ENCODE measurements at places on chromosomes 16 and 17.

GRCh38 chr17:1467898-1468492 is 12.0 kb upstream of the CRK start:
- peak; percentile 40 for DNase-seq

- no peak for DNase-seq
Observed at GRCh38 chr16:83705856-83706255, 101.9 kb upstream of the HSBP1 start.

- DNase-seq: no peak
Observed at GRCh38 chr16:27444015-27444414, 42.0 kb downstream of the IL21R start.

GRCh38 chr16:64133366-64133765 is 988.5 kb downstream of the CDH11 start:
- DNase-seq: no peak

- DNase-seq: no peak
Observed at GRCh38 chr17:59406808-59407381, 75.4 kb downstream of the YPEL2 start.

GRCh38 chr16:49473131-49473530 is 99.5 kb downstream of the C16orf78 start:
- DNase-seq: no peak

DNA sequence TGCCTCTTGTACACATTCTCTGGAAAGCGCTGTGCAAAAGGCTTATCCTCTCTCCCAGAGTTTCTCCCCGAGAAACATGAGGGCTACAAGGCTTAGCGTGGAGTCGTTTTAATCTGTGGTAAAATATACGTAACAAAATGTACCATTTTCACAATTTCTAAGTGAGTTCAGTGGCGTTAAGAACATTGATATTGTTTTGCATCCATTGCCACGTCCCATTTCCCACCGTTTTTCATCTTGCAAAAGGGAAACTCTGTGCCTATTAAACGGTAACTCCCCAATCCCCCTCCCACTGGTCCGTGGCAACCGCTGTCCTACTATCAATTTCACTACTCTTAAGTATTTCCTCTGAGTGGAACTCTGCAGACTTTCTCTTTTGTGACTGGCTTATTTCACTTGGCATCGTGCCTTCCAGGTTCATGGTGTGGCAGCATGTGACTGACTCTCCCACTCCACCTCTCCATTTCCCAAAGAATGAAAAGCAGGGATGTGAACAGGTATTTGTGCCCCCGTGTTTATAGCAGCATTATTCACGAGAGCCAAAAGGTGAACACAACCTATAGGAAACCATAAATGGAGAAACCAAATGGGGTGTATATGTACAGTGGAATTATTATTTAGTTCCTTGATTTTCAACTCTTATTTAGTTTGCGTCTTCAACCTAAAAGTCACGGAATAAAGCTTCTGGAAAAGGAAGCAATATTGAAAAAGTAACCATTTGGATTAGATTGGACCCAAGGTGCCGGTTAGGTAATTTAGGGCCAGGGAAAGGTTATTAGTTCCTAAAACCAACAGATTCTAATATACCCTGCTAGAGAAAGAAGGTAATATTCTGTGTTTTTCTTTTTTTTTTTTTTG is 1.1 kb upstream of the USP32 start:
- DNase-seq: peak; percentile 14

GRCh38 chr17:72394531-72394930 is 273.7 kb downstream of the SOX9 start:
- DNase-seq: no peak

GRCh38 chr17:41329279-41329948 is 13.9 kb upstream of the KRTAP17-1 start:
- DNase-seq: peak; percentile 68

- no peak for DNase-seq
Observed at GRCh38 chr16:80027007-80027965, 426.7 kb upstream of the MAF start.

- no peak for DNase-seq
Observed at GRCh38 chr16:84380405-84380804, 12.1 kb downstream of the ATP2C2 start.

DNA sequence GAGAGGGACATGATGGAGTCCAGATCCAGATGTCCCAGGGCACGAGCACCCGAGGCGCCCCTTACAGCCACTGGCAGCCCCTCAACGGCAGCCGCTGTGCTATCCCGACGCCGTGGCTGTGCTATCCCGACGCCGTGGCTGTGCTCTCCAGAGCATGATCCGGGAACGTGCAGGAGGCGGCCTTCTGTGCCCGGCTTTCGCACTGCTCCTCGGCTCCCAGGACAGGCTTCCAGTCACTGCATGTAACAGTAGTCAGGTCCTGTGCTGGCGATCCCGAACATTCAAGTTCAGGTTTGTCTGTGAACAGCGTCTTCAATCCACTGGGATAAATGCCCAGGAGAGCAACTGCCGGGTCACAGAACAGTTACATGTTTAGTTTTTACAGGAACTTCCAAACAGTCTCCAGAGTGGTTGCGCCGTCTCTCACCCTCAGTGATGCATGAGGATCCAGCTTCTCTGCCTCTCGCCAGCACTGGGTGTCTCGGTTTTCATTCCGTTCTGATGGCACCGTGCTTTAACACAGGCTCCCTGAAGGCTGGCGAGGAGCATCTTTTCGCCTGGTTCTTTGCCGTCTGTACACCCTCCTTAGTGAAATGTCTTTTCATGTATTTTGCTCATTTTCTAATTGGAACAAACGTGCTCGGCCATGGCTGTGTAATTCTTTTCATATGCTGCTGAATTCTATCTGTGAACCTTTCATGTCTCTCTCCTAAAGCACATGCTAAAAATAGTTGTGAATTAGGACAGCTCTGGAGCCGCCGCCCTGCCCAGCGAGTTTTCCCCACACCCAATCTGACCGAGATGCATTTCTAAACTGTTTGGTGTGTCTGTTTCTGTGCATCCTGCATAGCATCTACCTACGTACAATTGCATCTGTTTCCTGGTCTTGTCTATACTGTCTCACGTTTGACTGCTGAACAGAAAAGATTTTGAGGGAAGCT is 72.6 kb upstream of the METRNL start:
- no peak for DNase-seq

DNA sequence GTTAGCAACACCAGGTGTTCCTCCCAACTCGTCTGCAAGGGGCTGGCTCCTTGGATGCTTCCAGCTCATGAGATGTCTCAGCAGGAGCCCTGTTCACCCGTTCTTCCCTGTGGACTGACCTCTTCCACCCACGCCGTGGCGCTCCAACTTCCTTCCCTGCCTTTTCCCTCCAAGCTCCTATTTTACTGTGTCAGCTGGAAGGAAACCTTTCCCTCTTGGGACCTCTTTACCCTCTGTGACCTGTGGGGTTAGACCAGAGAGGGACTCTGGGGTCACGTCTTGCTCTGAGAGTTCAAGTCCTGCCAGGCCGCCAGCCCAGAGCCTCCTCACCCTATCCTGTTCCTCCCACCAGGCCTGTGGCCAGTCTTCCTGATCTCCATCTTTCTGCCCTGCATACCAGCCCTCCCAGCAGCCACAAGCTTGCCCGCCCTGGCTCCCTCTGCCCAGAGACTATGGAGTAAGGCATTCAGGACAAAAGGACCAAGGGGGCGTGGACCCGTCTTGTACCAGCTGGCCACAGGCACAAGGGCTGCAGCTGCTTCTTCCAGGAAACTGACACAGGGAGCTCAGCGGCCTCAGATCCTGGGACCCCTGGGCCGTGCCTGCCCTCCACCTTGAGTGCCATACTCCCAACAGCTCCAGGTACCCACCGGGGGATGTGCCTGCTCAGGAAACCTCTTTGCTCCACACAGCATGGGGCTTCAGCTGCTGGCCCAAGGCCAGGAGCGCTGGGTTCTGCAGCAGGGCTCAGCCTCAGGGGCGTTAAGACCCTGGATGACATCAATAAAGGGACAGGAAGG is 3.0 kb downstream of the PAQR4 start:
- no peak for DNase-seq

DNA sequence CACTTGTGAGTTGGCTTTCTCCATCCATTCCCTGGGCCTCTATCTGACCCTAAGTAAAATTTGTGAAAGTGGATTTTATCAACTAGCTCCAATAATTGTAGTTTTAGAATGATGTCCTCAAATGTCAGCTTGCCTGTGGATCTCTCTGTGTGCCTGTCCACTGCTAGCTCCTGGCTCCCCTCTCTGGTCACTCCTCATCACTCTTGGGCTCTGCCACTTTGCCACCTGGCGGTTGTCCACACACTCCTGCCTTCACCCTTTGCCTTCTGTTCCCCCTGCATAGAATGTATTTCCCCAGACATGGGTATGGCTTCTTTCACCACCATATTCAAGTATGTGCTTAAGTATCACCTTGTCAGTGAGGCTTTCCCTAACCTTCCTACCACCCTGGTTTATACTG is 19.8 kb downstream of the ANKFN1 start:
- DNase-seq: no peak

GRCh38 chr17:38710985-38711384 is 5.9 kb downstream of the MLLT6 start:
- no peak for DNase-seq

GRCh38 chr16:70746040-70746707 is 54.8 kb downstream of the VAC14 start:
- no peak for DNase-seq

DNA sequence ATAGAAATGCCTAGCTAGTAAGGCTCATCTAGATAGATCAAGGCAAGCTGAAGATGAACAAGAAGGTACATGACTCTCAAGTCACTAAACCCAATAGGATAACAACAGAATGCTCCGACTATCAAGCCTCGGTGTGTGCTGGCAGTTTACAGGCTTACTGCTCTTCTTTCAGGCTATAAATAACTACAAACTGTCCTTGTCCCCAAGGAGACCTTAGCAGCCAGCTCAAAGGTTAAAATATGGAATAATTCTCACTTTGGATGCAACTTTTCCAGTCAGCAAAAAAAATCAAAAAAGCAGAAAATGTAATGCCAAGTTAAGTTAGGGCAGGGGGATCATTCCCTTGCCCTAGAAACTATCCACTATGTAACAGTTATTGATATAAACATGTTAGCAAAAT is 44.6 kb downstream of the SPOP start:
- no peak for DNase-seq

DNA sequence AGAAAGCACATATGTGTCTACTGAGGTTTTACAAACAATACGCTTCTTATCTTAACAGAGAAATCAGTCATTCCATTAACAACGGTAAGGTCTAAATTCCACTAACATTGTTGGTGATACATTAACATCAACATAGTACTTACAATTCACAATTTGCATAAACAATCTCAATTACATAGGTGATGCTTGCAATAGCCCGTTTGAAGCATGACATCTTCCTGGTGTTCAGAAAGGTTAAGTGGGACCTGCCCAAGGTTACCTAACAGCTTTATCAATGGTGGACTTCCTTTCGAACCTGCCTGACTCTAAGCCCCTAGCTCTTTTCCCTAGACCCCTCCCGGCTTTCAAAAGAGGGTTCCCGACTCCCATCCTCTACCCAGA is 699 bp downstream of the FAM222B start:
- DNase-seq: no peak

DNA sequence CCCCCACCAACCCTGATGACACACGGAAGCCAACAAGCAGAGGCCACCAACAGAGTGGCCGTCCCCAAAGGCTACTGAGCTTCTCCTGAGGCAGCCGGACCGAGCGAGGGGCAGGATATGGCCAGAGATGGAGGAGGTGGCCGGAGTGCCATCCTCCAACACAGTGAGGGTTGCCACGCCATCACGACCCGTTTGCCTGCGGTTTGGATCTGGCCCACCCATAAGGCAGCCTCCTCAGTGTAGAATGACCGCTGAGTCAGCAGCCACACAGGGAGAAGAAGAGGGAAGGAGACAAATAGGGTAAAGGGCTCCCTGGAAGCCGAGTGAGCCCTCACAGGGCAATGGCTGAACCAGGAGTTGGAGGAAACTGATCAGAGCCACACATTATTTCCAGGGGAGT is 13.8 kb downstream of the HNF1B start:
- no peak for DNase-seq

- peak; percentile 40 for DNase-seq
Observed at GRCh38 chr17:75876938-75877751, 1.2 kb downstream of the TRIM47 start.

- peak; percentile 92 for DNase-seq
Observed at GRCh38 chr16:88769617-88770460, 15.2 kb downstream of the PIEZO1 start.

- DNase-seq: no peak
Observed at GRCh38 chr17:6305613-6306360, 129.1 kb downstream of the AIPL1 start.

DNA sequence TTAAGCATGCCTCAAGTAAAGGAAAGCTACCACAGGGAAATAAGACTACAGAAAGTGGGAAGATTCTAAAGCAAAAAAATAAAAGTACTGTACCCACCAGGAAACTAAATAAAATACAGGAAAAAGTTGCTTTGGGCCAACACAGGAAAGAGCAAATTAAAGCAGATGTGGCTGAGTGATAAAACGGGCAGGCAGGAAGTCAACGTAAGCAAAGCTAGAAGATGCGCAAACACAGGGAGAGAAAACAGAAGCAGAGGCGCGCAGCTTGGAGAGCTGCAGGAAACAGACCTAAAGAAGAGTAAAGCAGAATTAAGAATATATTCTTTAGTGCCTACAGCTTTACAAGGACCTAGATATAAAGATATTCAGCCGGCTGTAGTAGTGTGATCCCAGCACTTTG is 21.7 kb downstream of the USP36 start:
- no peak for DNase-seq

GRCh38 chr16:69741519-69741918 is 13.2 kb downstream of the NOB1 start:
- DNase-seq: no peak

DNA sequence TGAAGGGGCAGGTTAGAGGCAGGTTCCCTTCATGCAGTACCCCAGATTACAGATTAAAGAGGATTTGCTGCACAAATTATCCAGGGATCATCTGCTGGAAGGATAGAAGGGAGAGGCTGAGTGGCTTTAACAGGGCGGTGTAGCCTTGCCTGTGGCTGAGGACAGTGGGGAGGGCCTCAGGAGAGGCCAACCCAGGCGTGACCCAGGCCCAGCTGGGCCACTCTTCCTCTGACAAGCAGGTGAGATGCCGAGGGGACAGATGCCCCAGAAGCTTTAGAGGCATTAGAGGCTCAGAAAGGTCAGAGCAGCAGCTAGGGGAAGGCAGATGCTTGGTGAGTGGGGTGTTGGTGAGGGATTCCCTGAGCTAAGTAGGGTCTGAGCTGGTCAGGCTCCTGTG is 18.1 kb upstream of the MTMR4 start:
- peak; percentile 30 for DNase-seq

DNA sequence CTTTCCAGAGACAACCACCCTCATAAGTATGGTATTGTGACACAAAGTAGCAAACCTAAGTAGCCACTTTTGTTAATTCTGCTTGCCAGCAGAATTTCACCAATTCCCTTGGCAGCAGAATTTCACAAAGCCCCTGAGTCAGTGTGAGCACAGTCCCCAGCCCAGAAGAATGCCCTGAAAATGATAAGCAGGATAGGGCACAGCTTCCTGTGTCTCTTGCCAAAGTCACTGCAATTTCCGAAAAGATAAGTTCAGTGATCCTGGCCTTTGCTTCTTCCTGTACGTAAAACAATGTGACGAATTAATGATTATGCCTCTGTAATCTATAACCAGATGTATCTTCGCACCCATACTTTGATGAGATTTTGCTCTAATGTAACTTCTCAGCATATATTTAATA is 16.0 kb upstream of the WIPF2 start:
- DNase-seq: no peak
